Substantia nigra (tissue), 51 donors: ENCODE measurements at places on chromosomes 5 and 9.

GRCh38 chr5:115379622-115380344 lies 83.3 kb upstream of the CCDC112 start:
- no peak for DNase-seq

DNA sequence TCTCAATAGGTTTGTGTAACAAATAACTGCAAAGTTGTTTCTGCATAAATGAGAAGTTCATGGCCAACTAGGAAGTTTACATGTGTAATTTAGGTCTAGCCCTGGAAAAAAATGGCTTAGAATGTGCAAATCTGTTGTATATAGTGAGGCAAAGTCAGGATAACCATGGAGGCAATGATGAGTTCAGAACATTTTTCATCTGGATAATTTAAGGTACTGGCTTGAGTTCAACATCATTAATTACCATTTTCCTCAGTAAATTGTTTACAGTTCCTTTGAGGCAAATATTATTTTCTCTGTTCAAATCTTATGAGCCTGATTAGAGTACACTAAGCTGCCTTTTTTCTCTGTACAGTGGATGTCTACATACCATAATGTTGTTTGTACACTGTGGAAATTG lies 1259.0 kb upstream of the NUDT12 start:
- no peak for DNase-seq

DNA sequence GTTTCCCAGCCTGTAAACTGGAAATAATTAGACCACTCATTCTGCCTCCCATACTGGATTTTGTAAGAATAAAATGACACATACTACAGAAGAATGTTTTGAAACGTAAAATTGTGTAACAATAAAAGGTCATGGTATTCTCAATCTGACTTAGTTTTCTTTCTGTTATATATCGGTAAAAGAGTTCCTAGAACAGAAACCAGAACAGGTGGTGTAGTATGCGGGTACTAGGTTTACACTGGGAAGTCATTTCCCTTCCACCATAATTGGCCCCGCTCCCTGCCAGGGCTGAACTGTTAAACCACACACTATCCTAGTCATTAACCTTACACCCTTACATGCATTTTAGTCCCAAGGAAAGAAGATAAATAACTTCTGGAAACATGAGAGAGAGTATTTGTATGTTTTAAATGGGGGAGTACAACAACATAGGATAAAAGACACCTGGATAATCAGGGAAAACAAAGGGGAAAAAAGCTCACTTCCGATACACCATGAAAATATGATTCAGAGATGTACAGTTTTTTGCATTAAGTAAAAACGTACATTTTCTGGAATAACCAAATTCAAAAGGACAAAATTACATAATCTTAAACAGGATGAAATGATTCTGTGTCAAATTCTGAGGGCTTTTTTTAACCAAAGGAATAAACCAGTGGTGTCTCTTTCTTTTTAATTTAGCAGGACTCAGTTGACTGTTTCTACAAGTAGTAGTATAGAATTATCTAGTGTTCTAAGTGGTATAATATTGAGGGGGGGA lies 199.7 kb downstream of the GLIS3 start:
- no peak for DNase-seq

DNA sequence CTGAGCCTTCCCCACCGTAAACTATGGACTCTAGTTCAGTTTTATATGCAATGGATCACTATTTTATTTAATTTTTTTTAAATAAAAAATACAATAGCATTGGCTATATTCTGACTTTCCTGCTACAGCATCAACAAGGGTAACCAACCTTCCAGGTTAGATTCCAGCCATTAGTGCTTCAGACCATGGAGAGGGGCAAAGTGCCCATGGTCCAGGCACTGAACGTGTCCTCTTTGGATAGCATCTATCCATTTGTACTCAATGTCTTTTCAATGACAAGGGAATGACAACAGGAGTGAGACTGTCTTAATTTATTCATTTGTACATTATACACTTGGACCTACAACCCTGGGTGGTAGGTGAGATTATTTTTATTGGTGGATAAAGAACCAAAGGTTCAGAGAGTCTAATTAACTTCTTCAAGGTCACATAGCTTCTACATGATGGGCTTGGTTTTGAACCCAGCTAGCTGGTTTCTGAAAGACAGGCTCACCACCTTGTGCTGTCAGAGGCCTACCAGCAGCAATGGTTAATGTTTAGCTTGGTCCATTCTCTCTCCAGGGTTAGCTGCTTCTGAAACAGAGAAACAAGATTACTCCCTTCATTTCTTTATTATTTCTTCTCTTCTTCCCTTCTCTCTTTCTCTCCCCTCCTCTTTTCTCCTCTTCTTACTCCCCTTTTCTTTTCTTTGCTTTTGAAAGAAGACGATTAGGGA lies 11.5 kb downstream of the TMEM171 start:
- no peak for DNase-seq

DNA sequence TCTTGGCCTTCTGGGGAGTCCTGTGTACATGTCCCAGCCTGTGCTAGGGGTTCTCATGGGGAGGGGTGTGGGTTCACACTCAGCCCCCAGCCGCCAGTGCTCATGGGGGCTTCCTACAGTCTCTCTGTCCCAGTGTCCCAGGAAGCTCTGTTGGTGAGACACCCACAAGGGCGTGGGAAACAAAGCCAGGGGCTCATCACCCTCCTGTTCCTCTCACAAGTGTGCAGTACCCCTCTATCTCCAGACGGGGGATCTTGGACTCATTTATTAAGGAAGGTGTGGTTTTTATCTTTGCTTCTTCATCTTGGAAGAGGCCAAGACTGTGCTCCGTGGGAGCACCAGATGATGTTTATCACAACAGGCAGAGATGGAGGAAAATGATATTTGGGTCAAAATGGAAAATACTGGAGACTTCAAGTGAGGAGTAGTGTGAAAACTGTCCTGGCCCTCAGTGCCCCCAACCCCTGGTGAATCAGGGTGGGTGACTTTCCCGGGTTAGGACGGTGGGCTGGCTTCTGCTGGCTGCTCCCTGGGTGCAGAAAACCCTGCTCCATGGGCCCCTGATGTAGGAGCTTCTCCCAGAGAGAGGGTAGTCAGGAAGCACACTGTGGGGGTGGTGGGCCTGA lies 15.2 kb downstream of the TMEM171 start:
- no peak for DNase-seq

- peak; percentile 29 for DNase-seq
These were observed 10.7 kb downstream of the SLC35A4 start for GRCh38 chr5:140575309-140575708.

GRCh38 chr9:131238402-131239021 lies 37.8 kb downstream of the FAM78A start:
- DNase-seq: no peak

DNA sequence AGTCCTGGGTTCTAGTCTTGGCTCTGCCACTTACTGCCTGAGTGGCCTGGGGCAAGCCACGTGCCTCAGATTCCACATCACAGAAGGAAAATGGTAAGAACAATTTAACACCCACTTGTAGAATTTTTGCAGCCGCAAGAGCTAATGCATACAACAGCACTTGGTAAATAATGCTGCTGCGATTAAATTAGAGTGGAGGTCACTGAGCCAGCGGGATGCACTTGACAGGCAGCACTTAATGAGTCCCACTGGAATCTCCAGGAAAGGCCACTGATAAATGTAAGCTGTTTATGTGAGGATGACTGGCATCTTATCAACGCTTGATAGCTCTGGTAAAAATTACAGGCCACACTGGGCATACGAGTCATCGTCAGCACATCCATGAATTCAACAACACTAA lies 59.4 kb upstream of the UBTD2 start:
- no peak for DNase-seq

- DNase-seq: no peak
These were observed 271.7 kb upstream of the TLE4 start for GRCh38 chr9:79300068-79300467.

DNA sequence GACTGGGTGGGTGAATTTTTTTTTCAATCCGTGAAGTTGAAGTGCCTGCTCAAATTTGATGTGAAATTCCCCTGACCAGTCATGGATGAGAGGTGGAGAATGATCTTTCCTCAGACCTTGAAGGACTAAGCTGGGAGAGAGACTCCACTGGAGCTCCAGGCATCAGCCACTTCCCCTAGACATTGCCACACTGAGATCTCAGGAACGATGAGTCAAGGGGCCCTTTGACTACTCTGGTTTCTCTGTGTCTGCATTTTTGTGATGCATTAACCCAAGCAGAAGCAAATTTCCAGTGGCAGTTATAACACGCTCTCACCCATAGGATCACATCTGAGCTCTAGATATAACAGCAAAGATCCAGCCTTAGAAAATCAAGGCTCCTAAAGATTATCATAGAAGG lies 171.2 kb upstream of the KIF2A start:
- no peak for DNase-seq

GRCh38 chr5:126182971-126183695 lies 240.1 kb upstream of the GRAMD2B start:
- DNase-seq: peak; percentile 31

- no peak for DNase-seq
These were observed 76.5 kb upstream of the ATG10 start for GRCh38 chr5:81895307-81895706.

GRCh38 chr5:73380710-73381589 lies 67.6 kb downstream of the FOXD1 start:
- DNase-seq: no peak

GRCh38 chr5:168749391-168750100 lies 170.4 kb upstream of the PANK3 start:
- DNase-seq: no peak

DNA sequence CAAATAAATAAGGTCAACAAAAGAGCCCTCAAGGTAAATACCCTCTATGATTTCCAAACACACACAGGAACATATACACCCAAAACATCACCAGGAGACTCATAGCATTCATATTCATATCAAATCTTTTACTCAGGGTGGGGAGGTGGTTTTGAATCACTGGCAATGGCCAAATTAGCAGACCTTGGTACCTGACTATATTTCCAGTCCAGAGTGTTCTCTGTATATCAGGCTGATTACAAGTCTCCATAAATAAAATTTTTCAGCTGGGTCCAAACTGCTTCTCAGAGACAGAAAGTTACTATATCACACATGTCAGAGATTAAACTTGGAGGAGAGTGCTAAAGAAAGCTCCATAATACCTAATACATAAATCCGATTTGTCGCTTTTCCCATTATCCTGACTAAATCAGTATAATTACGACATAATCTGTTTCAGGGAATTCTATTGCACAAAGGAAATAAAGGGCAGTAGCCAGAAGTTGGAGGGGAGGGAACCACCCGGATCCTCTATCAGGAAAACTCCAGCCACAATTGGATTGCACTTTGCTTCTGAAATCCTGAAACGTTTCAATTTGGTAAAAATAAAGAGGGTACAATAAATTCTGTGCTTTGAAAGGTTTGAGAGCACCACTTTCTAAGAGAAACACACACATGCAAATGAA lies 7.0 kb upstream of the GOLGA1 start:
- DNase-seq: no peak

GRCh38 chr9:96048104-96048955 lies 172.8 kb downstream of the ERCC6L2 start:
- peak; percentile 37 for DNase-seq

- DNase-seq: peak; percentile 15
These were observed 50.7 kb upstream of the UBAC1 start for GRCh38 chr9:136011703-136012496.

GRCh38 chr5:170590566-170590965 lies 86.7 kb downstream of the KCNIP1 start:
- DNase-seq: no peak

DNA sequence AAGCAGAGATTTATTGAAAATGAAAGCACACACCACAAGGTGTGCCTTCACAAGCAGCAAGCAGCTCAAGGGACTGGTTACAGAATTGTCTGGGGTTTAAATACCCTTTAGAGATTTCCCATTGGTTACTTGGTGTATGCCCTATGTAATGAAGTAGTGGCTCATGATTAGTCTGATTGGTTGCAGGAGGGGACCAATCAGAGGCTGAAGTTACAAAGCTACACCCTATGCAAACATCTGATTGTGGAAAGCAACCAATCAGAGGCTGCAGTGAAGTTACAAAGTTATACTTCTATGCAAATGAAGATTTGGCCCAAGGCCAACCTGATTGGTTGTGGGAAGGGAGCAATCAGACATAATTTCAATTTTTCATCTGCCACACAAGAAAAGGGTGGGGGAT lies 119.9 kb downstream of the C9orf152 start:
- no peak for DNase-seq

GRCh38 chr5:74017112-74017511 lies 391.1 kb downstream of the ARHGEF28 start:
- DNase-seq: no peak

DNA sequence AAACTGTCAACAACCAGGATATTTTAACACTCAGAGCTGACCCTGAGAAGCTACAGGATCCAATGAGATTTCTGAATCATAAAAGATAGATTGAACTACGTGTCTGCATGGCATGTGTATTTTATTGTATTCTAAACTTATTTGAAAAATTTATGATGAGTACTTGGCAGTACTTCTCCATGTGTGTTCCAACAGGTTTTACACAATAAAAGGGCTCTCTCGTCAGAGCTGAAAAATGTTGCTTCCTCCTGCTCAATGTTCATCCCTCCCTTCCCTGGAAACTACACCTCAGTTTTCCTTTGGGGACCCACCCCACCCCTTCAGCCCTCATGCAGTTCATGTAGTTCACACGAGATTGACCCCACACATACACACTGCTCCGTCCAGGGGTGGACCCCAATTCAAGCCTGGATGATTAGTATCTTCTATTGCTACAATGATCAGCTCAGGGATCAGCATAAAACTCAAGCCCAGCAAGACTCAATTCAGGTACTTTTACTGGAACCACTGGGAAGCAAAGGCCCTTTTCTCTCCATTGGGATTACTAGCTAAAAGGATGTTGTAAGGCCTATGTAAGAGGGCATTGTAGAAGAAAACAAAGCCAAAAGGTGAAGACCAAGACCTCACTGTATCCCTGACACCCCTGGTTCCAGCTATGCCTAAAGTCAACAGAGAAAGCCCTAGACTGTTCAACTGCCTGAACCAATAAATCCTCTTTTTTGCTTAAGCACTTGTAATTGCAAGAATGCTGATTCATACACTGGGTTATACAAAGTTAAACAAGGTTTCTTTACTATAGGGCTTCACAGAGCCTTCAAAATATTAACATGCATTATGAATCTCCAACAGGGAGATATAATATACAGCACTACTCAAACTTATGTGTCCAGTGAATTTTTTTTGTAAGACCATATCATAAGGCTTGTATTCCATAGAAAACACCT lies 112.6 kb downstream of the SAXO1 start:
- DNase-seq: no peak

DNA sequence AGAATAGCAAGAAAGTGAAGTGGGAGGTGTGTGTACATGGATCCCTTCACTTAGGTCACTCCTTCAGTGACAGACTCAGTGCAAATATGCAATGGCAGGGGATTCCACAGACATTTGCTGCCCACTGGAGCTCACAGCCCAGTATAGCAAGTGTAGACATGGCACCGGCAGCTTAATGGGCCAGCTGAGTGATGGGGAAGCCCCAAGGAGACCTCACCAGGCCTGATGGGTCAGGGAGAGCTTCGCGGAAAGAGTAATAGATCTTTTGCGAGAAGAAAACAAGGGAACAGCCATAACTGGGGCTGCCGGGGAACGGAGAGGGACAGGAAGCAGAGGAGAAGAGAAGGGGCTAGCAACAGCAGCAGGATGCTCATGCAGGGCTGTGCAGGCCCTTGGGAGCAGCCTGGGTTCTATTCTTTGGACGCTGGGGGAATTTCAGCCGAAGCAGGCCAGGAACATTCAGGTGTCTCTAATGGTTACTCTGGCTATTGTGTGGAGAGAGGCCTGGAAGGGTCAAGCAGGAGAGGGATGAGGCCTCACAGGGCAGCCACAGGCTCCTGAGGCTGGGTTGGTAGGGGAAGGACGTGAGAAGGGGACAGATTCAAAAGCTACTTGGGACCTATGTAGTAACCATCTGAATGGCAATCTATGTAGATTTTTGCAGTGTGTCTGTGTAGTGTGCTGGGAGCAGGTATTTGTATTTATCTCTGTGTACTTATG lies 27.0 kb downstream of the TCF7 start:
- no peak for DNase-seq

GRCh38 chr9:106892632-106893031 lies 29.7 kb downstream of the ZNF462 start:
- no peak for DNase-seq
